ENCODE measurements at places on chromosomes 1 and 21.

DNA sequence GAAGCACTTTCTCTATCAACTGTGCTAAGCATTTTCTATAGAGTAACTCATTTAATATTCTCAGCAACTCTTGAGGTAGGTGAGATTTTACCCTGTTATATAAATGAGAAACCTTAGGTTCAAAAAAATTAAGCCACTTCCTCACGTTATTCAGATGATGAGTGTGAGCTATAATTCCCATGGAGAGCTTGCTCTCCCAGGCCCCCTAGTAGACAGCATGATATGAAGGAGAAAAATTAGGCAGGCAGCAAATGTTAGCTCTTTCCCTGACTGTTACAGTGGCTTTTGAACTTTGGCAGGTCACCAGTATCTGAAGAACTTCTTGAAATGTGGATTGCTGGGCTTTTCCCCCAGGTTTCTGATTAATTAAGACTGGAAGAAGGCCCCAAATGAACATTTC lies 753.1 kb downstream of the NCAM2 start:
- no peak for DNase-seq

DNA sequence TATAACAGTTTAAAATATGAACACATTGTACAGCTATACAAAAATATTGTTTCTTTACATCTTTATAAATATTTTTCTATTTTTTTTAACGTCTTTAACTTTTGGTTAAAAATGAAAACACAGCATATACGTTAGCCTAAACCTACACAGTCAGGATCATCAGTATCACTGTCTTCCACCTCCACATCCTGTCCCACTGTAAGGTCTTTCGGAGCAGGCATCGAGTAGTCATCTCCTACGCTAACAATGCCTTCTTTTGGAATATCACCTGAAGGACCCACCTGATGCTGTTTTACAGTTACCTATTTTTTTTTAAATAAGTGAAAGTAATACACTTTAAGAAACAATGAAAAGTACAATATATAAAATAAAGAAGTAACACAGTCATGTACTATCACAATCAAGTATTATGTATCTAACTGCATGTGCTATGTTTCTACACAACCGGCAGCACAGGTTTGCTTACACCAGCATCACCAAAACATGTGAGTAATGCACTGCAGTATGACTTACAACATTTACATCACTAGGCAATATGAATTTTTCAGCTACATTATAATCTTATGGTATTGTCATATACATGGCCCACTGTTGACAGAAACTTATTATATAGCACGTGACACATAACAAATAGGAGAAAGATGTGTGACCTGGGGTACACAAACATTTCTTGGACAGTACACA lies 254.4 kb downstream of the AKT3 start:
- peak; percentile 51 for DNase-seq

DNA sequence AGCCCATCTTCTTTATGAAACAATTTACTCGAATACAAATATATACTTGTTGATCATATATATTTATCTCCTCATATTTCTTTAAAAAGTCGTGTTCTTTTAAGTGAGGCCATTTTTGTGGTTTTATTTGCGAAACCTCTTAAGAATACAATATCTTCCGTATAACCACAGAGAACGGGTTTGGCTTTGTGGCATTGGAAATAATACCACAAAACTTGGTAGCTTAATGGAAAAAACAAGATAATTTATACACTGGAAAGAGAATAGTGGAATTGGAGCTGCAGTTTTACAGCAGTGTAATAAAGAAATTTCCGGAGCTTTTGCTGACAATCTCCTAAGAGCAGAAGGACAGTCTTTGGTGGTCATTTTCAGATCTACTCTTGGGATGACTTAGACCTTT lies 29.4 kb downstream of the PTGFR start:
- no peak for DNase-seq

GRCh38 chr1:60031146-60031545 lies 42.4 kb downstream of the C1orf87 start:
- no peak for DNase-seq

DNA sequence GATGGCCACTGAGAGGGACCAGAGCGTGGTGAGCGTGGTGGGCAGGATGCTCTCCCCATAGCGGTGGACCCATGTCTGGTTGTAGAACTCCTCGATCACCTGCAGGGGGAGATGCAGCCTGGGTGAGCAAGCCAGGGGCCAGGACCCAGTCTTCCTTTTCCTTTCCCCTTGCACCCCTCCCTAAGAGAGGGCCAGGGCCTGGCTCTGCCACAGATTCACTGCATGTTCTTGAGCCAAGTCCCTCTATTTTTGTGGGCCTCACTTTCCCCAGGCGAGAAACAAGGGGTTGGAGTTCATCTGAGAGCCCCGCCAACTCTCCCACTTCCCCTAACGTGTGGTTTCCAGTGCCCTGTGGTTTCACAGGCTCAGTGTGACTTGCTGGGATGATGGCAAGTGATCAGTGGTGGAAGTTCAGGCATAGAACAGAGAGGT lies 27.5 kb downstream of the SLC2A1 start:
- peak; percentile 74 for DNase-seq

DNA sequence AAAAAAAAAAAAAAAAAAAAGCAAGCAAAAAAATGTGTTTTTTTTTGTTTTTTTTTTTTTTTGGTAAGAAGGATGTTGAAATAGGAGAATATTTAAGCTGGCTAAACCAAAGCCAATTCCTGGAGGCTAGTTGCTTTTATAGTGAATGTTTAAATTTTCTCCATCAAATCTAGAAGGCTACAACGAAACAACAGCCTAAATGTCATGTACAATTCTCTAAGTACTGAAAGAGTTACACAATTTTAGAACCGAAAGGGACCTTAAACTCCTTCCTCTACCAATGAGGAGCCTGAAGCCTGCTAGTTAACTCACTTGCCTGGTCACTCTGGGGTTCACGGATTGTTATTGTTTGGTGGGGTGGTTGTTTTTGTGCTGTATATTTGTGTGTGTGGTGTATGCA lies 3.5 kb downstream of the WLS start:
- DNase-seq: no peak

DNA sequence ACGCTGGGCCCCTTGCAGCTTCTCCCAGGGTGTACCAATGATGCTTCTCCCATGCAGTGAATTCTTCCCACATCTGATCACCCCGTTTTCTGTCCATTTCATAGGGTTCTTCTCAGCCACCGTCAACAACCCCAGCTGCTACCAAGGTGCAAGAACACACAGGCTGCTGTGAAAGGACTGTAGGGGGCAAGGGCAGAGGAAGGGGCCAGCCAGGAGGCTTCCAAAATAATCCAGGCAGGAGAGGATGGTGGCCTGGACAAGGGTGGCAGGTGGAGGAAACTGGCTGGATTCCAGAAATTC lies 113.3 kb upstream of the WNT4 start:
- no peak for DNase-seq

DNA sequence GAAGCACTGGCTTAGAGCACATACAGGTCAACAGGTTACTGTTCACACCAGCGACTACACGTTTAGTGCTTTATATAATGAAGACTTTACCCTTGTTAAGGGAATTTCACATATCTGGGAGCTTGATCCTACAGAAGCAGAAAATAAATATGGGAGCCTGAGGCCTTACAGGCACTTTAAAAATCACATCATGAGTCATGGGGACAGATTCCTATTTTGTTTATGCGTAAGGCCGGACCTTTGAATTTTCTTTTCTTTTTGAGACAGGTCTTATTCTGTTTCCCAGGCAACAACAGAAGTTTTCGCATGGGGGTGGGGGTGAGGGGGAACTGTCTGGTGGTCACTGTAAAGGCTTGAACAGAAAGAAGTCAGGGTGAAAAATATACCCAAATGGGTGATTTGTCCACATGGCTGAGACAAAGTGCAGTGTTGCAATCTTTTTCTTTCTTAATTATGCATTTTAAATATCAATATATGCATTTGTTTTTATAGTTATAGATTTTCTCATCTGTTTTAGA lies 276.7 kb downstream of the KCNH1 start:
- DNase-seq: no peak

- no peak for DNase-seq
Measured at GRCh38 chr1:72946903-72947499, 664.7 kb upstream of the NEGR1 start.

- DNase-seq: no peak
Measured at GRCh38 chr1:209176866-209177430, 406.6 kb upstream of the CAMK1G start.

DNA sequence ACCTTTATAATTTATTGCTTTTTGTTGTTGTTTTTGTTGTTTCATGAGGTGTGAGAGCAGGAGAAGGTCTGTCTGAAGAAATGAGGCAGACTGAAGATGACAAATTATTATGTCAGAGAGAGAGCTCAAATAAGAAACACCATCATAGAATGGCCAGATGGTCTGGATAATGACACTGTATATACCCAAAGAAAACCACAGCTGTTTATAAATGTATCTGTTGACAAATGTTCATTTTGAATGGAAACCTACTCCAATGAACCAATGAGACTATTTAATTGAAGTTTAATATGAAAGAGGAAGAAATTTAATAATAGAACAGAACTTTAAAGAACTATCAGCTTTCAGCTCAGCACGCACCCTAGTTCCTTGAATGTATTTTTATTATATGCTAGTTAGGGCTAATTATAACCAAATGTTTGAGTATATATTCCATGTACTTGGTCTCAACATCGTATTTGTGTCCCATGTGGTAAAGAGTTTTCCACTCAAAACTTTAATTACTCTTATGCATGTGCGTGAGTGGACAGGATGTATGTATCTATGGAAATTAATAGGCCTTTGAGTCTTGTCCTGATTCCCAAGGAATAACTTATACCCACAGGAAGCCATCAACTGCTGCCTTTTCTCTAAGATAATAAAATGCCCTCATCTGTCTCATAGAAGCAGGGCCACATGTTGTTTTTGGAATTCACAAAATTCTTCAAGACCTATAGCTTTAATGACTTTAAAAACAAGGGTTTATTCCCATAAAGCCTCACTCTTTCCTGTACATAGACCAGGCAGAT lies 202.7 kb downstream of the KCNK2 start:
- DNase-seq: no peak

- DNase-seq: no peak
Measured at GRCh38 chr1:107264561-107264960, 123.7 kb downstream of the NTNG1 start.

DNA sequence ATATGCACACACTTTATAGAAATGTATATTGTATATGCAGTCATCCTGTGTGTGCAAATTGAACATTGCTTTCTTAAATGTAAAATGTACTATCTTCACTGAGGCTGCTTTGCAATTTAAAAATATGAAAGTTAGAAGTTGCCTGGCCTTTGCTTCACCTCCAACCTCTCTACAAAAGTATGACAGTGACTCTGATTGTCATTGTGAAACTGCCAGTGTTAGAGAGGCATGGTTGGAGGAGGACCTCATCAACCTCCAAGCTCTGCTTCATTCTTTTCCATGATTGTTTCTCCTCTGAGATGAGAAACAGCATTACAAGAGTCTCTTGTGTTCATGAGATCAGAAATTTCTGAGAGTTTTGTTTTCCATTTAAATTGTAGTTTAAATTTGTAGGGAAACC lies 185.5 kb downstream of the ZC3H11B start:
- no peak for DNase-seq

DNA sequence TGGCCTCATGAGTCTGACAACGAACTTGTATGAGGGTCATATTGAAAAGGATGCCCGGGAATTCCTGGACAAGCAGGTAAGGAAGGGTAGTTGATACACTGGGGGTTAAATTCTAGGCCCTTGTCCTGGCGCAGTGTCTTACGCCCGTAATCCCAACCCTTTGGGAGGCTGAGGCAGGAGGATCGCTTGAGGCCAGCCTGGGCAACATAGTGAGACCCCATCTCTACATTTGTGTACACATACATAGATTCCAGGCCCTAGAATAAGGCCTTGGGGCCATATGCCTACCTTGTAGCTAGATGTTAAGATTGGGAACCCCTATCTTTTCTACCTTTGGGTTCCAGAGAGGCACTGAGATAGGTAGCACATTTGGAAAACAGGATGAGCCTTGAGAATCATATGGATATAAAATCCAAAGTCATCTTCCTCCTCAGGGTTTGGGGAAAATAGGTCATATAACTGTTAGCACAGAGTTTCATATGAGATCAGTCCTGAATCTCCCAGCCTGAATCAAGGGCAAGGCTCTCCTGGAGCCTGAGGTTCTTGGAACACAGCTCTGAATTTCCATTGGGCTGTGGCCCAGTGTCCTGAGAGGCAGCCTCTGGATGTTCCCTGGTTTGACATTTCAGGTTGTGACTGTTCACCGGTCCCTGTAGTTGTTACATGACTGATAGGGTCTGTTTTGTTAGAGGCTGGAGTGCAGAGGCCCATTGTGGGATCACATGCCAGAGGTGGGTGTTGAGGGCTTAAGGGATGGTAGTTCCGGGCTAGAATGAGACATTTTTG lies 104.4 kb downstream of the PIK3R3 start:
- no peak for DNase-seq

DNA sequence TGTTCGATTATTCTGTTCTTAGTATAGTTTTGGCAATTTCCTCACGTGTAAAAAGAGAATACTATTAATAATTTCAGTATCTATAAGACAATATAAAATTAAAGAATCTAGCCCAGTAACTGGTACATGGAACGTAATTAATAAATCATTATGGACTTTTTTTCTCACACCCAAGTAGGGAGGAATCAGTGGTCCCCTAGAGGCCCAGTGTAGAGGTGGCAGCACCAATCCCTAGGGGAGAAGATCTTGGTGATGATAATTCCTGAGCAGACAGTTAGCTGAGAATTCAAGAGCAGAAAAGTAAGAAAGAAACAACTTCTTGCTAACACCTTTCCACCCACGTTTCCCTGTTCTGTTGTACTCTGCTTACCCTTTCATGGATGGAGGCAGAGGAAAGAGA lies 19.7 kb upstream of the SELE start:
- no peak for DNase-seq

- no peak for DNase-seq
Measured at GRCh38 chr1:97013136-97013535, 291.6 kb downstream of the PTBP2 start.

GRCh38 chr1:170729225-170730002 lies 65.5 kb downstream of the PRRX1 start:
- DNase-seq: no peak

GRCh38 chr1:32394890-32395432 lies 720 bp upstream of the BSDC1 start:
- no peak for DNase-seq

DNA sequence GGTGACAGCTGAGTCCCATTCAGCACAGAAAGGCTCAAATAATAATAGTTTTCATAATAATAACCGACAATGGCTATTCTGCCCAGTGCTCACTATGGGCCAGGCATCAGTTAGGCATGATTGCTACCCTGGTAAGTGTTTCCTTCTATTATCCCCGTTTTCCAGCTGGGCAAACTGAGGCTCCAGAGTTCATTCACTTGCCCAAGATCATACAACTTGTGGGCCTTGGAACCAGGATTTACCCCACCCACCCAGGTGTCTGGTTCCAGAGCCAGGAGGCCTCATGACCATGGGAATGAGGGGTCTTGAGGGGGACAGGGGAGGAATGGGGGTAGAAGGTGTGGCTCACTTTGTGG lies 518 bp downstream of the PLOD1 start:
- DNase-seq: no peak

GRCh38 chr1:213651077-213651476 lies 336.7 kb upstream of the PROX1 start:
- no peak for DNase-seq

GRCh38 chr1:204464701-204465100 lies 29.9 kb downstream of the PIK3C2B start:
- DNase-seq: no peak

All from CD4-positive, alpha-beta T cell treated with Interleukin-2 at 100 ng/mL for 4 hours (primary cell).